ENCODE measurements at places on chromosomes 13 and 19.

GRCh38 chr19:15913384-15913783 is 15.5 kb upstream of the CYP4F2 start:
- no peak for DNase-seq

- DNase-seq = no peak
These were observed at the start of gene CLDND2 for GRCh38 chr19:51368366-51369282. Gene CLDND2, minus strand, starts transcription at chr19:51369003. Its CDS starts 426 bp downstream, at chr19:51368577.

GRCh38 chr19:41175801-41176777 is 16.9 kb upstream of the CYP2S1 start:
- DNase-seq = no peak

- DNase-seq = no peak
These were observed 61.3 kb upstream of the POMP start for GRCh38 chr13:28597641-28598040.

DNA sequence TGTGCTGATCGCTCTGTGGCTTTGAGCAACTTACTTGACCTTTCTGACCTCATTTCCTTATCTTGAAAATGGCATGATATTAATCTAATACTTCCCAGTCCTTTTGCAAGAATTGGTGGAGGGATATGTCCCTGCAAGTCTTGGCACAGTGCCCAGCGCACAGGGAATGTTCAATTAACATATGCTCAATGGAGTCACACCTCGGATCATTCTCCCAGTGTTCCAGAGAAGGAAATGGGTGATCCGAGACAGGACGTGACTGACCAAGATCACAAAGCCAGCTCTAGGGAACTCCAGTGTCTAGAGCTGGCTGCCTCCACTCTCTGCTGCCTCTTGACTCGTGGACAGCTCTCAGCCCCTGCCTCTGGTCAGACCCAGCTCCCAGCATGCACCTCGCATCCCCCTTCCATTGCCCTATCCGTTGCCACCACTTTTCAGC is 3.6 kb downstream of the CDC42EP5 start:
- DNase-seq = no peak

DNA sequence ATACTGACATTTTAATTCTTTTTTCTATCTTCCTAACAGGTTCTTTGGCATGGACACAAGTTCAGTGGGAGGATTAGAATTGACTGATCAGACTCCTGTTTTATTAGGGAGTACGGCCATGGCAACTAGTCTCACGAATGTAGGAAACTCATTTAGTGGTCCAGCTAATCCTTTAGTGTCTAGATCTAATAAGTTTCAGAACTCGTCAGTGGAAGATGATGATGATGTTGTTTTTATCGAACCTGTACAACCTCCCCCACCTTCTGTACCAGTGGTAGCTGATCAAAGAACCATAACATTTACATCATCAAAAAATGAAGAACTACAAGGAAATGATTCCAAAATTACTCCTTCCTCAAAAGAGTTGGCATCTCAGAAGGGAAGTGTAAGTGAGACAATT is 34.5 kb downstream of the ZMYM2 start:
- DNase-seq = no peak

GRCh38 chr13:80235967-80236302 is 105.0 kb downstream of the SPRY2 start:
- DNase-seq = no peak

DNA sequence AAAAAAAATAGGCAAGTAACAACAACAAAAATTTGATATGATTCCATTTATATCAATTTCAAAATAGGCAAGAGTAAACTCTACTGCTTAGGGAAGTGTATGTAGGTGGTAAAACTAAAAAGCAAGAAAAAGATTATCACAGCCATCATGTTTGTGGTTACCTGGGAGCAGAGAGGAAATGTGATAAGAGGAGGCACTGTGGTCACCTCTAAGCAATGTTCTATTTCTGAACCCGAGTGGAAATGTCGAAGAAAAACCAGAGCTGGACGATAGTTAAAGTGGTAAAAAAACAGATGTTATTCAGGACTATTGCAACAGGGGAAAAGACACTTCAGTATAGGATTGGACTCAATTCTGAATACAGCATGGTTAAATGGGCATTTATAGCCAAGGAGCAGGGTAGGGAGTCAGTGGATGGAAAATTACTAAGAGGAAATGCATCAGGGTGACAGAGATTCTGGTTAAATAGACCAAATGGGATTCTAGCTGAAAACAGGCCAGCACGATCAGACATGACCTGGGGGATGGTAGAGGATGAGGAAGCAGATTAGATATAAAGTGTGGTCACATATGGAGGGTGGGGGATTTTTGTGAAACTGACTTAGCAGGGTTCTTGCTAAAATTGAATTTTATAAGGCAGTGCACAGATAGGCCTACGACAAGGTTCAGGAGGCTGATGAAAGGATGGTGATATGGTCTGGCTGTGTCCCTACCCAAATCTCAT is 6.0 kb upstream of the TEX30 start:
- no peak for DNase-seq

DNA sequence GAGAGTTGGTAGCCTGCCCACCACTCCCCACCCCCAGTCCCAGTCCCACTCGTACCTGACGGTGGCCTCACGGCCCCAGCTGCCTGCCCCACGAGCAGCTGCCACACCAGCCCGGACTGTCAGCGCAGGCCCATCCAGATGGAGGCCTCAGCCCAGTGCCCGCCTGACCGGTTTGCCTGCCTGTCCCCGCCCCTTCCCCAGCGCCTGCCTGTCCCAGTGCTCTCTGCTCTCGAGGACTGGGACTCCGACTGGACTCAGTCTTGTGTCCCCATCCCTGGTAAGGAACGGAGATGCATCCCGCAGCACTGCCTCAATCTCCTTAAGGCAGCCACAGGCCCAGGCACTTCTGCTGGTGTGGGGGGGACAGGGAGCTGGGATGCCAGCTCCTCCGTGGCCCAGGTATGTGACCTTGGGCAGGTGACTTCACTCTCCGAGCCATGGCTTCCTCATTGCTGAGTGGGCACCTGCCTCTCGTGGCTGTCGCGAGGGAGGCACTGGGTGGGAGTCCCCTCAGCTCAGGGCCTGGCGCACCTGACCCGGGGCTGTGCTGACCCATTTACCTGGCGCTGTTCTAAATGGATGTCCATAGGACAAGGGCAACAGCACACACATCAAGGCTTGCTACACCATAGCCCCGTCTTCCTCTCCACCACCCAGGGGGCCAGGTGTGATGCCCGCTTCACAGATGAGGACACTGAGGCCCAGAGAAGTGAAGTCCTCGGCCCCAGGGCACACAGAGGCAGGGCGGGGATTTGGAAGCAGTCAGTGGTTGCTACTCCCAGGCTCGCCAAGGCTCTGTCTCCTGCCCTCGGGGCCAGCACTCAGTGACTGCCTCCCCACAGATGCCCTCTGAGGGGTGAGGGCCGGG is at the start of gene NKPD1:
Gene NKPD1 (minus strand): TSS at position 113 of the 868 bp plus-strand sequence. CDS start 832 bp downstream, outside the sequence.
- DNase-seq = peak; percentile 67

GRCh38 chr13:31264151-31264550 is 64.4 kb downstream of the B3GLCT start:
- no peak for DNase-seq

GRCh38 chr19:32240316-32240715 is 105.1 kb upstream of the ZNF507 start:
- no peak for DNase-seq

GRCh38 chr19:37593996-37594303 is 642 bp downstream of the ZNF571 start:
- no peak for DNase-seq

DNA sequence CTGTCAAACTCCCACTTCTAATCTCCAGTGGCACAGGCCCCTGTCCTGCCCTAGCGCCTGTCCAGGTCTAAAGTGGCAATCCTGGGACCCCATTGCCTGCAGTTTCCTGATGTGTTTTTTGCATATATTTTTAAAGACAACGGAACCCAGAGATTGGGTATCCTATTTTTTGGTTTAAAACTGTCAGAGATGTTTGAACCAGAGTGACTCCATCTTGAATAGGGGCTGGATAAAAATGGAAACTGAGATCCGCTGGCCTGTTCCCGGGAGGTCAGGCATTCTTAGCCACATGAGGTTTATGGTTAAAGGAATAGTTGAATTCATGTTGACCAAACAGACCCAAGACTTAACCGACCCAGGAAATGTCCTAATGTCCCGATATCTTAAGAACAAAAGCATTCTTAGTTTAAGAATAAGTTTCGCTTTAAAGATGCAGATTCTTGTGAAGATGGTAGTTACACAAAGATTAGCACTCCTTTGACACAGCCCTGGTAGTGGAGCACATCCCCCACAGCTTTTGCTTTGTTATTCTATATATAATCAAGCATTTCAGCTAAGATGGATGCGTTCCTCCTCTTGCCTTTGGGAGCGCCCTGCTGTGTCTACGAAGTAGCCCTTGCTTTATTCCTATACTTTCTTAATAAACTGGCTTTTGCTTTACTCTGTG is 332.1 kb downstream of the UQCRFS1 start:
- DNase-seq = no peak

GRCh38 chr13:110341445-110342244 is 34.6 kb downstream of the COL4A2 start:
- DNase-seq = no peak

- DNase-seq = no peak
These were observed 6.2 kb upstream of the PRKCG start for GRCh38 chr19:53875602-53876325.

DNA sequence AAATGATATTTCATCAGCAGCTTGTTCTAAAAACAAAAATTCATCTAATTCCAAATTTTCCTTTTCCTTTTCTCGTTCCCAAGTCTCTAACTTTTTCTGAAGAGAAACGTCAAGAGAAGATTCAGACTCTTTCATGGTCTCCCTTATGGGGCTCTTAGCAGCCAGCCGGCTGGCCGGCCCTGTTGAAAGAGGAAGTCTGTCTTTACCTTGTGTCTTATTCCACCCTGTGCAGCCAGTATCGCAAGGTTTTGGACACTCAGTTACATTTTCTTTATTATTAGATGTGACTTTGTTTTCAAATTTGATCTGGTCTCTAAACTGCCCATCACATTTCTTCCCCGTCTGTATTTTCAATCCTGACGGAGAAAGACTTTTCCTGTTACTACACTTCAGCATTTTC is 142.3 kb downstream of the RNF17 start:
- DNase-seq = no peak

DNA sequence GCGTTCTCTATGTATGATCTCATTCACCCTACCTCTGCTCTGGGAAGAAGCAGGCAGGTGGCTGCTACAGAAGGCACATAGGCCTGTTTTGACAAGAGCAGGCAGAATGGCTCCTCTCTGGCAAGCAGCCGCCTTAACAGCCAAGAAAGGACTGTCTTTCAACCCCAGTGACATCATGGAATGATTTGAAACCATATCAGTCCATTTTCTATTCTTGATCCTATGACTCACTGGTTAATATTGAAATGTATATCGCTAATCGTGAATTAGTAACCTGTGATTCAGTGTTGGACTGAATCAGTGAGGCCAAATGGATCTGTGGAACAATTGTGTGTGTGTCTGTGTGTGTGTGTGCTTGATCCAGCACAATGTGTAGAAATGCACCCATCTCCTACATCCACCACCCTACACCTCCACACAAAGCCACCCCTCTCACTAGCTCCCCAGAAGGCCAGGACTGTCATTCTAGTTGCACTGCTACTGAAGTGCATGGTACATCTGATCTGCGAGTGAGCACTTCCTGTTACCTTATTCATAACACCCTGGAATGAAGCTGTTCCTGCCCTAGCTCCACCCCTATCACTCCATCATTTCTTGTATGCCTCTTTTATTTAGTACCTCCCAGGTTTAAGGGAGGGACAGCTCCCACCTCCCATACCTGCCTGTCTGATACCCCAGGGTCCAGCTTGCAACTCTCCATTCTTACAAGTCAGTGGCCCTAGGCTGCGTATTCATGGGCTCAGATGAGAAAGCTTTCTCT is 460.0 kb downstream of the FOXO1 start:
- no peak for DNase-seq

DNA sequence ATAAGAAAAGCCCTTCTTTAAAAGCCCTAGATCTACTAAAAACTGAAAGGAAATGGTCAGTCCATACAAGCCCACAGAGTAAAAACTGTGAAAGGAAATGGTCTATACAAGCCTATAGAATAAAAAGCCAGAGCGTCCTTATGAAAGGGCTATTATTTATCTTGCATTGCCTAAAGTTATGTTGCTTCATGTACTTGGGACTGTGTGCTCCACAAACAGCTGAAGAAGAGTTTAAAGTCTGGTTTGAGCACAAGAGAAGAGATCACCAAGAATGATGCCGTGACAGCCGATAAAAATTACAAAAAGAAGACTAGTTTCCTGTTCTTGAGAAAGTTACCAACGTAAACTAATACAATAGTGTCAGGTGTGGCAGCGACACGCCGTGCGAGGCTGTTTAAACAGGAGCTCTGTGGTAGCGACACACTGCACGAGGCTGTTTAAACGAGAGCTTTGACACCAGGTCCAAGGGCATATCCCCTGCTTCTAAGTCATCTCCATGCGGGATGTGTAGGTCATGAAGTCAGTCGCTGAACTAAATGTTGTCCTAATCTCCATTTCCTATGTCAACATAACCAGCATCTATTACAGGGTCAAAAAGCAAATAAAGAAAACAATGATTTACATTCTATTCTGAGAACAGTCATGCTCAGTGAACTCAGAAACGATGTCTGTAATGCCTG is 24.9 kb downstream of the PCID2 start:
- no peak for DNase-seq

- DNase-seq = no peak
These were observed 2.1 kb downstream of the TEAD2 start for GRCh38 chr19:49359851-49360820.

- DNase-seq = no peak
These were observed 73.0 kb downstream of the NALCN start for GRCh38 chr13:101343128-101343787.

GRCh38 chr19:6374161-6374709 is 1.5 kb downstream of the PSPN start:
- DNase-seq = no peak

DNA sequence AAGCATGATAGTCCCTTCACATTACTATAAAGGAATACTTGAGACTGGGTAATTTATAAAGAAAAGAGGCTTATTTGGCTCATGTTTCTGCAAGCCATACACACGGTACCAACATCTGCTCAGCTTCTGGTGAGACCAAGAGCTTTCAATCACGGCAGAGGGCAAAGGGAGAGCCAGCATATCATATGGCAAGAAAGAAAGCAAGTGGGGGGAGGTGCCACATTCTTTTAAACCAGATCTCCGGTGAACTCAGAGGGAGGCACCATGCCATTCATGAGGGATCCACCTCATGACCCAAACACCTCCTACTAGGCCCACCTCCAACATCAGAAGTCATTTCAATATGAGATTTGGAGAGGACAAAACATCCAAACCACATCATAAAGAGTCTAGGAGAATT is 20.3 kb downstream of the XPO4 start:
- DNase-seq = no peak

DNA sequence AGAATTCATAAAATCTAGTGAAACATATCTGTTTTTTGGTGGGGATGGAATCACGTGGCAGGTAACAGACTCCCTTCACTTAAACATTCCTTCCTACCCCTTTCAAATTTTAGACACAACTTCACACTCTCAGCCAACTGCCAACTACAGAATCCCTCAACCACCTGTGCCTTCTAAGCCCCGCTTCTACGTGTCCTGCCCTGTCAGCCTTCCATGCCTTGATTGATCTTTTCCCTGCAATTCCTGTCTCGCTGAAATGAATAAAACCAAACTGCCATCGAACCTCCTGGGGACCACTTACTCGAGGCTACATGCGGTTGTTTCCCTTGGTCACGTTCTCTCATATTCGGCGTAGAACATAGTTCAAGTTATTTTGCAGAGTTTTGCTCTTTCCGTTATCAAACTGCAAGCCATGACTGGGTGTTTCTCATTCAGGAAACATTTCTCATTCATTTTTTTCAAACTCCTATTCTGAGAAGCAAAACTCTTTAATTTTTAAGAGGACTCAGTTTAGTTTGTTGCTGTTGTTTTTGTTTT is 1.1 kb downstream of the ZNF625 start:
- no peak for DNase-seq

Measured in NCI-H510A (cell line).